ENCODE measurements at places on chromosomes 6 and 20.

- peak; percentile 70 for DNase-seq
Measured at GRCh38 chr20:20130399-20130798, 78.1 kb downstream of the CFAP61 start.

DNA sequence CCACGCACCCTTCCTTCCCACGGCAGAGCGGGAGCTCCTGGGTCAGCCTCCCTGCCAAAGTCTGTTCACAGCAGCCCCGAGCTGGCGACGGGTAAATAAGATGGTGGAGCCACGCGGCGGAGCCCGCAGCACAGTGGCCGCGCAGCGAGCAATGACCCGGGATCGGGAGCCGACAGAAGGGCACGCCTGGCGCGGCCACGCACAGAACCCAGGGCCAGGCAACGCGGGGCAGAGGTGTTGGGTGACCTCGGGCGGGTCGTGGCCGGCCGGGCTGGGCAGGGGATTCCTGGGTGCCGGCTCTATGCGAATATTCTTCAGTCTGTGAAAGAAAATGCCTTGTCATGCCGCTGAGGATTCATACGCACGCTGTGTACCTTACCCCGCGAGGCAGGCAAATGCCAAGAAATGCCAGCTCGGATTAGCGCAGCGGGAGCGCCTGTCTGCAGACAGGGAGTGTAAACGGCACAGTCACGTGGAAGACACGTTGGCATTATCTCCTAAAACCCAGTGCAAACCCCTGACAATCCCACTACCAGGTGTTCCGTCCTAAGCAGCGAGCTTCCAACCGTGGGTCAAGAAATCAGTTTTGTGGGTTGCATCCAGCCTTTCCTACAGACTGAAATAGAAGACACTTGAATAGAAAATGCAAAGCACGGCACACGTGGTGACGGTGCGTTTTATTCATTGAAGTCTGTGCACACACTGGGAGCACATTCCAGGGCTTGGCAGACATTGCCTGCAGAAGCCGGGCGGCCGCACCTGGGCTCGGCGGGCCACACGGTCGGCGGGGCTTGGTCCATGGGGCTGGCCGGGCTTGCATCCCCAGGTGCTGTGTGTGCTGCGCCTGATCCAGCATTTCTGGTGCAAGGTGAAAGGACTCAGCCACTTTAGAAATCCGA is 18.3 kb downstream of the CHRNA4 start:
- DNase-seq: no peak

- DNase-seq: no peak
Measured at GRCh38 chr6:85419046-85419759, 30.7 kb upstream of the NT5E start.

- DNase-seq: no peak
Measured at GRCh38 chr6:143527677-143528076, 16.2 kb upstream of the FUCA2 start.

- DNase-seq: peak; percentile 17
Measured at GRCh38 chr6:5401845-5402738, 140.8 kb downstream of the FARS2 start.

- DNase-seq: no peak
Measured at GRCh38 chr20:21090721-21091120, 15.4 kb downstream of the LINC00237 start.

GRCh38 chr6:15160812-15161211 is 85.1 kb upstream of the JARID2 start:
- no peak for DNase-seq

GRCh38 chr20:32652739-32653526 is 20.8 kb downstream of the C20orf203 start:
- DNase-seq: peak; percentile 78

- DNase-seq: peak; percentile 42
Measured at GRCh38 chr6:55058682-55059081, 115.6 kb upstream of the HCRTR2 start.

- DNase-seq: no peak
Measured at GRCh38 chr6:103798166-103798565, 1061.6 kb downstream of the HACE1 start.

GRCh38 chr6:134343066-134343465 is 25.2 kb upstream of the SGK1 start:
- DNase-seq: no peak

DNA sequence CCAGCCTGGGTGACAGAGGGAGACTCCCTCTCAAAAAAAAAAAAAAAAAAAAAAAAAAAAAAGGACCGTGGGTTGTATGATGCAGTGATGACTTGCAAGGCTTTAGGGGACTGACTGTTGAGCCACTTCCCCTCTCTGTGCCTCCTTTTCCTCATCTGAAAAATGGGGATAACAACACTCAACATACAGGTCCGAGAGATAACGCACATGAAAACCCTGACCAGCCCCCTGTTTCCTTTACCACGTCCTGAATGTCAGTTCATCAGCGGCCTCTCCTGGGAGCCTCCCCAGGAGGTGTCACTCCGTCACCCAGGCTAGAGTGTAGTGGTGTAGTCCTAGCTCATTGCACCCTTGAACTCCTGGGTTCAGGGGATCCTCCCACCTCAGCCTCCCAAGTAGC is 3.9 kb downstream of the SLA2 start:
- no peak for DNase-seq

GRCh38 chr20:60263725-60264709 is 305.8 kb downstream of the CDH26 start:
- no peak for DNase-seq

GRCh38 chr6:148935705-148936435 is 189.0 kb downstream of the UST start:
- DNase-seq: no peak

DNA sequence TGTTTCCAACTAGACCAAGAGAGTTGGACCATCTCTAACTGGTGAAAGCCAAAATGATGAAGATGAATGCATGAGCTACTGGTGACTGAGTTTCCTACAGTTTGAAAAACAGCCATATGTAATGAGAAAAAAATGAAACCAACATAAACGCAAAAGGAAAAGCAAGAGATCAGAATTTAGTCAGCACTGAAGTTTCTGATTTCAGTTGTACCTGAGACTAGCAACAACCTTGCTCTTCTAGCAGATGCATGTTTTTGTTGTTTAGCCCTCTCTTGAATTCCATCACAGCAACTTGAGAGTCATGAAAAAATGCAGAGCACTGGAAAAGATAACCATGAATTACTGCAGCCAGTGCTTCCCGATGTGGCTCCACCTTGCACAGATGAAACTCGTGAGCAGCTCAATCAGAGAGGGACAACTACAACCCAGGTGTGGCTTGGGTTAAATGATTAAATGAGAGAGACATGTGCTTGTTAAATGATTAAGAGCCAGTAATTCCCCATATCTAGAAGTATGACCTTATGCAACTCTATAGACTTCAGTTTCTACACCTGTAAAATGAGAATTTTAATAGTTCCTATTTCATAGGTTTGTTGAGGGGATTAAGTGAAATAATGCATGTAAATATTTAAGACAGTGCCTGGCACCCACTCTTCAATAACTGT is 104.8 kb downstream of the ELOVL4 start:
- no peak for DNase-seq

GRCh38 chr6:99611148-99611547 is 4.5 kb downstream of the PRDM13 start:
- no peak for DNase-seq

DNA sequence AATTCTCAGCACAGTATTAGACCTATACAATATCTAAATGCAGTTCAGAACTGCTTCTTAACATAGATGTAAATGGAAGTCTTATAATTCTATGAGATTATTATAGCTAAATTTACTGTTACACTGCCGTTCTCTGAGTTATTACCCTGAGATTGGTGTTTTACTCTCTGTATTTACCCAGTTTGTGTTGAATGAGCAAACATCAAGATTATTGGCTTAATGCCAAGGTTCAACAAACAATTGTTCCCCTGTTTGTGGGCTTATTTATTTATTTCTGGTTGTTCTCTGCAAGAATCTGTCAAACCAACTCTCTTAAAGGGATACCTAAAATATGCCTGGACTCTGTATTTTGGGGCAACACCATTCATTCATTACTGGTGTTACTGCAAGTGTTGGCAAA is 5.2 kb upstream of the STMND1 start:
- no peak for DNase-seq

DNA sequence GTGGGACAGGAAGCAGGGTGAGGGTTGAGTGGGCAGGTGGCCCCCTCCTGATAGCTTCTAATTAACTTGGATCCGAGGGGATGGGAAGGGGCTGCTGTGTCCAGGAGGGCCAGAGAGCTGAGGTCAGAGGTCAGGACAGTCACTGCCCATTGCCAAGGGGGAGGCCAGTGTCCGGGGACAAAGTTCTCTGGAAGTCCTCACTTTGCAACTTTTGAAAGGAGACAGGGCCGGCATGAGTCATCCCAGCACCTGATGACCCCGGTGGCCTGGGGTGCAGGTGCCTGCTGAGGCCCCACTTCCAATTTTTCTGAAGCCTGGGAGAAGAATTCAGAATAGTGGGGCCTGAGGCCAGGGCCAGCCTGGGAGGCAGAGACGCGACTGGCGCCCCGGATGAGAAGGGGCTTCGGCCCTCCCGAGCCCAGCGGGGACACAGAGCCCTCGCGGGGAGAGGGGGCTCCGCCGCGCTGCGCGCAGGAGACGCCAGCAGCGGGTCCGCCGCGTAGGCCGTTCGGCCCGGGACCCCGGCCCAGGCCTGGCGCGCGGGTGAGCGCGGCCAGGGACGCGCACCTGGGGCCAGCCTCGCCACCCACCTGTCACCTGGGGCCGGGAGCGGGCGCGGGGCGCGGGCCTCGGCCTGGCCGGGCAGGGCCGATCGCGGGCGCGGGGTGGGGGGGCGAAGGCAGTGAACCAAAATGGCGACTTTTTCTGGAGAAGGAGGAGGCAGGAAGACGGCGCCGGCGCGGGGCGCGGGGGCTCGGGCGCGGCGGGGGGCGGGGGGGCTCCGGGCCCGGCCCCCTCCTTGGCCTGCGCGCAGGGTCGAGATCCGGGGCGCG is 586 bp downstream of the ZNF512B start:
- no peak for DNase-seq

- no peak for DNase-seq
Measured at GRCh38 chr6:35283361-35283760, 14.3 kb upstream of the DEF6 start.
